NCI-H2081 (cell line): ENCODE measurements at places on chromosomes 4 and X.
A peak's percentile ranks its signal among the peaks of the same experiment; 100 is the strongest.

GRCh38 chr4:118774989-118775388 is 60.9 kb downstream of the SEC24D start:
- DNase-seq = no peak

DNA sequence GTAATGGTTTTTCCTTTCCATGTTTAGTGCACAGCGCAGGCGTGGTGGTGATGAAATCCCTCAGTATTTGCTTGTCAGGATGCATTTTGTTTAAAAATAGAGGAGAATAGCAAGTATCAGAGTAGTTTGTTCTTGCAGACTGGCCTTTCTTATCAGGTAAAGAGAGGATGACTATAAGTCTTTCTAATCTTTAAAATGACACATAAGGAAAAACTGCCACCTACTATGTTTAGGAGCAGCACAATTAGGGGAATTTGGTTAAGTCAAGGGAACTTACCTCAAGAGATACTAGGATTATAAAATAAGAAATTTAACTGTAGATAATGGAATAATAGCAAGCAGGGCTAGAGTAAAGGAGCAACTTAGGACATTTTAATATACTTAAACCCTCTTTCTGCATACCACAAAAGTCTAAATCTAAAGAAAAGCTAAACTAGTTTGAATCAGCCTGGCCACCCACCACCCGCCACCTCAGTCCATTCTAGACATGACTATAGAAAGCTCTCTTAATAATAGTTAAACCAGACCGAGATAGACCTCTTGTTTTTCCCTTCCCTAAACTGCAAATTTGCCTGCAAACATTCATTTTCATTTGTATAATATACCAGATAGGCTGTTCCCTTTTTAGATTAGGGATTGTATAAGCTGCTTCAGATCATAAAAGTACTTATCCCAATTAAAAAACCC is 62.0 kb downstream of the APOOL start:
- no peak for DNase-seq

GRCh38 chr4:23747281-23747735 is 142.5 kb downstream of the PPARGC1A start:
- no peak for DNase-seq

- DNase-seq = no peak
Observed at GRCh38 chr4:140686796-140687195, 69.4 kb downstream of the TBC1D9 start.

DNA sequence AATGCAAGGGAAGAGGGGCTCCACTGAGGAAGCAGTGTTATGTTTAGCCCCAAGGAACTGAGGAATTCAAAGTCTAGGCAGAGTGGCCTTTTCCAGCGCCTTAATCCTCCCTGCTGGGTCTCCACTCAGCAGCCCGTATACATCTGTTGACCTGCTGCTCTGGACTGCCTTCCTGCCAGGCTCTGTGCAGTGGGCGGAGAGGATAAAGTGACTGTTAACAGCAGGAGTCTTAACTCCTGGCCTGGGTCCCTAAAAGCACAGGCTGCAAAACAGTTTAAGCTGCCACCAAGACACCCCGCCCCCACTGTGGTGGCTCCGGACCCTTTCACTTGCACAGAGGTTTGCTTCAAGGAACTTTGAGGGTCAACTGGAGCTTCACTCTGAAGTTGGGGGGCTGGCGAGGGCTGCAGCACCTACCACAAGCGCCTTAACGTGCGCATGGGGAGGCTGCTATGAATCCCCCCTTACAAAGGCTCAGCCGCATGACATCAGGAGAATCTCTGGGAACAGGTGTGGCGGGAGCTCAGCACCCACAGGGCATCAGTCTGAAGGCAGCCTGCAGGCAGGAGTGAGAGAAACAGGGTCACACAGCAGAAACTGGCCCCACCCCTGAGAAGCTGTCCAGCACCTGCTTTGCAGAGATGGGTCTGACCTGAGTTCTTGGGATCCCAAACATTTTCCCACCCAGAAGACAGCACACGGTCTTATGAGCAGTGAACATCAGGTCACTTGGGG is 358.2 kb upstream of the GATB start:
- peak; percentile 12 for DNase-seq

GRCh38 chrX:20066968-20067708 is 49.6 kb downstream of the MAP7D2 start:
- peak; percentile 48 for DNase-seq

- no peak for DNase-seq
Observed at GRCh38 chr4:85658766-85659439, 184.0 kb downstream of the ARHGAP24 start.

- DNase-seq = no peak
Observed at GRCh38 chr4:188778905-188779304, 639.7 kb downstream of the TRIML1 start.

DNA sequence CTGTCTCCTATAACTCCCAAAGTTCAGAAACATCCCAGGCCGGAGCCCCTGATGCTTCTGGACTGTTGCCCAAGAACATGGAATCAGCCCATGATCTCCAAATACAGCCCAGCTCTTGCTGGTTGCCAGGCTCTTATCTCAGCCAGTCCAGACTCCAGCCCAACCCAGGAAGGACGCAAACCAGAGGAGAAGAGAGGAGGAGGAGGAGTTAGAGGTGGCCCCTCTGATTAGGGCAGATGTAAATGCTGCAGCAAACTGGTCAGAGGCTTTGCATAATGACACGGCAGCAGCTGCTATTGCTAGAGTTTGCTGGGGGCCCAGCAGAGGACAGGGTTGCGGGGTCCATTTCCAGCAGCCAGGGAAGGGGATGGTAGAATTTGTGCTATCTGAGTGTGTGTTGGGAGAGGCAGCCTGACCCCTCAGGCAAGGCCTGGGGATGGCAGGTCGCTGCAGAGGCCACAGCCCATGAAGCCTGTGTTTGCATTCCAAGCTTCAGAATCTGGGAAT is 4.2 kb upstream of the OTUD5 start:
- DNase-seq = no peak

GRCh38 chrX:85569096-85569495 is 189.6 kb upstream of the POF1B start:
- no peak for DNase-seq

- DNase-seq = peak; percentile 8
Observed at GRCh38 chr4:143437937-143438336, 75.6 kb upstream of the SMARCA5 start.

DNA sequence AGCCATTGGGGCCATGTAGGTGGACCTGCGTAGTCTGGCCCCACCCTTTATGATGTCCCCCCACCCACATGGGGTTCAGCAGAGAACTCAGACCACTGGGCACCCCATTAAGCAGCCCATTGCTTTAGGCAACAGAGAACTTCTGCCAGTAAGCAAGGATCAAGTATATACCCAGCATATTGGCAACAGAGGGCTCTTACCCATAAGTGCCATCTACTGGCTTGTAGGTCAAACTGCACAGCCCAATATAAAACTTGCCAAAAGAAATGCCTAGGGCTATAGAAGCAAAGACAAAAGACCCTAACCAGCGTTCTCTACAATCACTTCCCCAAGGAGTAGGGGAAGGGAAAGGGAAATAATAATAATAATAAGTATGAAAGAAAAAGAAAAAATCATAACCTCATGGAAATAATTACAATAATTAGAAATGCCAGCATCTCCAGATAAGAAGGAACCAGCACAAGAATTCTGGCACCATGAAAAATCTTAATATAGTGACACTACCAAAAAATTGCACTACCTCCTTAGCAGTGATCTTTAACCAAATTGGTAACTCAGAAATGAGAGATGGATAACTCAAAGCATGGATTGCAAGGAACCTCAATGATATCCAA is 1090.7 kb downstream of the FAT4 start:
- DNase-seq = no peak

DNA sequence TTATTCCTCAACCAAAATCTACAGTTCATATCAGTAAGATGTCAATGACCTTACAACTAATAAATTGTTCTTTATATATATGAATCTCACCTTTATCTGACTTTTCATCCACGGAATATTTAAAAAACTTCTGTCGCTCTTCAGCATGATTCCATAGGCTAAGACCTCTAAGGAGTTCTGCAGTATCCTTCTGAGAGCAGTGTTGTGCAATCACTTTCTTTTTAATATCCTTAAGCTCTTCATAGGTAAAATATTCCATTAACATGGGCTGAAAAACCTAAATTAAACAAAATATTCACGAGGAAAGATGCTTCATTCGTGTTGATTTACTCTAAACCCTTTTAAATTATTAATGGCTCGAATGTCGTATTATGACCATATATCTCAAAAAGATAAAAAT is 16.7 kb downstream of the FBXL5 start:
- DNase-seq = no peak

DNA sequence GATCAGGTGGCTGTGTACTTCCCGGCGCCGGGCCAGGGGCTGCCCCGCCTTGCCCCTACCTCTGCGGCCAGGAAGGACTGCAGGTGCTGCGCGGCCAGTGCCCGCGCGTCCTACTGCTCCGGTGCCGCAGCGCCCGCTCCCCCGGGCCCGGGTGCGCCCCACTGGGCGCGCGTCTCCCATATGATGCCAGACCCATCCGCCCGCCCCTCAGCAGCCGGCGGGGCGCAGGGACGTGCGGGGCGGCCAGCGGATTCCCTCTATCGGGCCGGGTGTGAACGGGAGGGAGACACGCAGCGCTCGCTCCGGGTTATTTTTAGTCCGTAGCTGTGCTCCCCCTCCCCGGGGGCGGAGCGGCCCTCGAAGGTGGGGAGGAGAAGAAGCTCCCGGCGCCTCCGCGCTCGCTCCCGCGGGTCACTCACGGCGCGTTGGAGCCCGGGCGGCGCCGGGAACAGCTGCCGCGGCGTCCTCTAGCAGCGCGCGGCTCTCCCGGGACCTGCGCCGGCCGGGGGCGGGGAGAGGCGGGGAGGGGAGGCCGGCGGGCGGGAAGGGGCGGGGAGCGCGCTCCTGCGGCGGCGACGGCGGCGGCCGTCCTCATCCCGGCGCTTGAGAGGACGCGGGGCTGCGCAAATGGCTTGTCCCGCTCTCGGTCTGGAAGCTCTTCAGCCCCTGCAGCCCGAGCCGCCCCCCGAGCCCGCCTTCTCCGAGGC is 103.6 kb downstream of the UCHL1 start:
- peak; percentile 84 for DNase-seq

DNA sequence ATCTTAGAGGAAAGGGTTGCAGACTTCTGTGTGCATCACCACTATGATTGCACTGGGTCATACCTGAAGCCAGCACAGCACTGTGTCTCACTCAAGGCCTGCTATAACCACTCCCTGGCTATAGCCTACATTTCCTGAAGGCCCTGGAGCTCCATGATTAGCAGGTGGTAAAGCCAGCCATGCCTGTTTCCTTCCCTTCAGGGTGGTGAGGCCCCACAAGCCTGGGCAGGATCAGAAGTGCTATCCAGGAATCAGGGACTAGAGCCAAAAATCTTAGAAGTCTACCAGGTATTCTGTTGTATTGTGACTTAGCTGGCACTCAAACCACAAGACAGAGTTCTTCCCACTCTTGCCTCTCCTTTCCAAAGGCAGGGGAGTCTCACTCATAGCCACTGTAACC is 734.6 kb downstream of the GLUD2 start:
- DNase-seq = no peak

DNA sequence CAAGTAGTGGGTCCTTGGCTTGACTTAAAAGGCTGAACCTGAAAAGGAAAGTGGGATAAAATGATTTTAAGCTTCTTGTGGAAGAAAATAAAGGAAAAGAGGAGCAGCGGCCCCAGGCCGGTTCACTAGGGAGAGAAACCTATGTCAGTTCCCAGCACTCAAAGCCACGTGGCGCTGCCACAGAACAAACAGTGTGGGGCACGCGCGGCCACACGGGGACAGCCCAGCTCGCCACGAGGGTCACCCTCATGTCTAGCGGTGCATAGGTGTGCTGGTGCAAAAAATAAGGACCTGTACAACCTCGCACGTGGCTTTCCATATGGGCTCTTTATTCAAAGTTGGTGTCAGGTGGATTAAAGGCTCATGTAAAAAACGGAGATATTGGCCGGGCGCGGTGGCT is 17.1 kb downstream of the MSANTD1 start:
- no peak for DNase-seq

GRCh38 chr4:89247951-89248350 is 59.6 kb downstream of the GPRIN3 start:
- no peak for DNase-seq

DNA sequence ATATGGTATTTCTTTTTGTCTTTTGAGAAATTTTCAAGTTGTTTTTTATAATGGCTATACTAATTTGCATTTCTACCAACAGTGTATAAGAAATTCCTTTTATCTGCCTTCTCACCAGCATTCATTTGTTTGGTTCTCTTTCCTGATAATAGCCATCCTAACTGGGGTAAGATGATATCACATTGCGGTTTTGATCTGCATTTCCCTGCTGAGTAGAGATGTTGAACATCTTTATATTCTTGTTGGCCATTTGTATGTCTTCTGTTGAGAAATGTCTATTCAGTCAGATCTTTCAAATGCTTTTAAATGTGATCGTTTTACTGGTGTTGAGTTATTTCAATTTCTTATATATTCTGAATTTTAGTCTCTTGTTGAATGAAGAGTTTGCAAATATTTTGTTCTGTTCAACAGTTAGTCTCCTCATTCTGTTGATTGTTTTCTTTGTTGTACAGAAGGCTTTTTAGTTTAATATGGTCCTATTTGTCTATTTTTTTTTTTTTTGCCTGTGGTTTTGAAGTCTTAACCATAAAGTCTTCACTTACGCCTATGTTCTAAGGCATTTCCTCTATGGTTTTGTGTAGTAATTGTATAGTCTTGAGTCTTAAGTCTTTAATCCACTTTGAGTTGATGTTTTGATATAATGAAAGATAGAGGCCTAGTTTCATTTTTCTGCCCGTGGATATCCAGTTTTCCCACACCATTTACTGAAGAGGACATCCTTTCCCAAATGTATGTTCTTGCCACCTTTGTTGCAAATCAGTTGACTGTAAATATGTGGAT is 1566.9 kb downstream of the STIM2 start:
- DNase-seq = no peak

DNA sequence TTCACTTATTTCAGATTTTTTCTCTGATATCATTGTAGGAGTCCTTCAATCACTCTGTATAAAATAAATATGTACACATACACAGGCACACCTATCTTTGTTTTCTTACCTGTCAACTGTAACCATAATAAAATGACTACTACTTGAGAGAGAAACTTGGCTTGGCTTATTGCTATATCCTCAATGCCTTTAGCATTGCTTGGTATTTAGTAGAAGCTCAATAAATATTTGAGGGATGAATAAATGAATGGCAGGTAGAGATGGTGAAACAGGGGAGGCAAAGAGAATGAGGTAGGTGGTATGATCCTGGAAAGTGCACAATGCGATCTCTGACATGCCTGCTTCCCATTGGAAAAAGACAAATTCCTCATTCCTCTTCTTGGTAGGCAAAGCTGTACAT is 21.8 kb upstream of the CXCL6 start:
- no peak for DNase-seq
